ENCODE measurements at places on chromosomes 2 and 18. TPM values are rescaled to one million over a fixed set of nuclear protein-coding genes. Genes with fewer than 3 reads are reported as not detected.

GRCh38 chr2:160372010-160372356 is 121.6 kb downstream of the RBMS1 start:
- no peaks in the 10 kb centered on the region for H3K27me3 ChIP-seq
- H3K27ac ChIP-seq, result no peak overlapping the region
- peaks cover 12% of the 10 kb centered on the region for H3K4me1 ChIP-seq

DNA sequence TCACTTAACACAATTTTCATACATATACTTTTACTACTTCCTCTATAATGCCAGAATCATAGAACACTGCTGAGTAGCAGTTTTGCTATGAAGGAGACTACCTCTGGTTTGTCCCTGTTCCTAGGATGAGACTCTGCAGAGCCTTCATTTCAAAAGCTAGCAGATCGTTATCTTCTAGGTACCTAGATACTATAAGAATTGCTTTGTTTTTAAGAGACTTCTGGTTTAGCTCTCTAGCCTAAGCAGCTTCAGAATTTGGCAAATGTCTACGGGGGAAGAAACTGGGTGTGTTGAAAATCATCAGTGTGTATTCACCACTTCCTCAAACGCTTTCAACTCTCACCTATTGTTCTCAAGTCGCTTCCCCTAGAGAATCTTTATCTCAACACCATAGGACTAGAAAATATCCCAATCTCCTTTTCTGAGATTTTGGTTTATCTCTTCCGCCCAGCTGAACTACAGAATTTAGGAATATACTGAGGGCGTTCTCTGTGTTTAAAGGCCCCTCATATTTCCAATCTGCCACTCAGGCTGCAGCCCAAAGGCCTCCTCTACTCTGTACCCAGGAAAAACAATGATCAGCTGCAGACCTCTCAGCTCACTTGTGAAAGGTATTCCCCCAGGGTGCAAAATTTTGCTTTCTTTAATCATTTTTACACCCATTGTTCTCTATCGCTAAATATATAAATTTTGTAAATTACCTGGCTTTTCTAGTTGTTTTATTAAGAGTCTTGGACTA is 28.7 kb downstream of the SMAD2 start:
- H3K4me1 ChIP-seq, result peaks cover 16% of the 10 kb centered on the region
- H3K4me3 ChIP-seq, result no peak overlapping the region
- no peaks in the 10 kb centered on the region for H3K27me3 ChIP-seq
- peaks cover 10% of the 10 kb centered on the region for H3K36me3 ChIP-seq
- peak; percentile 71 for DNase-seq
- H3K27ac ChIP-seq, result peak overlapping the region; percentile 87

DNA sequence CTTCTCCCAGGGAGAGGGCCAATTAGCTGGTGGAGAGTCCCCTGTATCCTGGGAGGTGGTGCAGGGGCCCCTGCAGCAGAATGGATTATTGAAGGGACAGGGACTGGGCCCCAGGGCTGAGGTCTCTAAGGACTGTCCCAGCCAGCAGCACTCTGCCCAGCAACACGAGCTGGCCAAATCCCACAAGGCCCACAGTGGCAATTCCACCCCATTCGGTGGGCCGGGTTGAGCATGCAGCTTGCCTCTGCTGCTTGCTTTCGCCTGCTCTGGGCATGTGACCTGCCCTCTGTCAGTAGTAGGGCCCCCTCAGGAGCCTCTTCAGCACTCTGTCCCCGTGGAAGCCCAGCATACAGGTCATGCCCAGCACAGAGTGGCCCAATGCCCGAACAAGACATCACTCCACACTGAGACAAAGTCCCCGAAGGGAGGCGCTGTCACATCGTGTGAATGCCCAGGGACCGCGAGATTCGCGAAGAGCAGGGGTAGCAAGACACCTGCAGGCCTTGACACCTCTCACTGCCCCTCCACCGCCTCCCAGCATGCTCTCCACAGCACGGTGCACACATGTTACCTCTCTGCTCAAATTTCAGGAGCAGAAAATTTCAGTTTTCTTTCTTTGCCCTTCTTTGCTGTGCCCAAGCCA is 65.4 kb downstream of the CRACDL start:
- H3K4me1 ChIP-seq, result peaks cover 15% of the 10 kb centered on the region
- no peaks in the 10 kb centered on the region for H3K36me3 ChIP-seq
- H3K4me3 ChIP-seq, result no peak overlapping the region
- DNase-seq, result no peak

- DNase-seq, result no peak
- no peak overlapping the region for H3K4me3 ChIP-seq
- H3K27ac ChIP-seq, result no peak overlapping the region
- peaks cover 5% of the 10 kb centered on the region for H3K4me1 ChIP-seq
Observed at GRCh38 chr2:177397481-177398289, 5.1 kb downstream of the AGPS start.

- no peak for DNase-seq
- H3K27ac ChIP-seq, result peak overlapping the region; percentile 41
- peaks cover 32% of the 10 kb centered on the region for H3K4me1 ChIP-seq
- H3K4me3 ChIP-seq, result no peak overlapping the region
- peaks cover 85% of the 10 kb centered on the region for H3K36me3 ChIP-seq
- H3K27me3 ChIP-seq, result no peaks in the 10 kb centered on the region
Observed at GRCh38 chr18:13626544-13626908, 99.8 kb downstream of the FAM210A start.

- H3K36me3 ChIP-seq, result peaks cover 22% of the 10 kb centered on the region
- H3K27me3 ChIP-seq, result no peaks in the 10 kb centered on the region
- no peak overlapping the region for H3K4me3 ChIP-seq
- no peak overlapping the region for H3K27ac ChIP-seq
Observed at GRCh38 chr2:47815764-47816163, 32.8 kb downstream of the MSH6 start.

- DNase-seq, result no peak
- H3K4me3 ChIP-seq, result peak overlapping the region; percentile 59
- H3K27ac ChIP-seq, result peak overlapping the region; percentile 88
- H3K36me3 ChIP-seq, result peaks cover 15% of the 10 kb centered on the region
- peaks cover 78% of the 10 kb centered on the region for H3K4me1 ChIP-seq
Observed at GRCh38 chr18:13611601-13612195, 114.7 kb downstream of the FAM210A start.

GRCh38 chr2:70607121-70607561 is 53.5 kb upstream of the TGFA start:
- H3K27ac ChIP-seq, result no peak overlapping the region
- H3K36me3 ChIP-seq, result no peaks in the 10 kb centered on the region
- H3K4me3 ChIP-seq, result no peak overlapping the region
- H3K4me1 ChIP-seq, result no peaks in the 10 kb centered on the region

GRCh38 chr2:37317746-37318145 is 6.9 kb downstream of the PRKD3 start:
- H3K4me3 ChIP-seq, result no peak overlapping the region
- H3K27me3 ChIP-seq, result no peaks in the 10 kb centered on the region
- no peak overlapping the region for H3K27ac ChIP-seq
- DNase-seq, result no peak
- H3K36me3 ChIP-seq, result no peaks in the 10 kb centered on the region

GRCh38 chr18:35861367-35862118 is 110.9 kb upstream of the RMP24 start:
- H3K36me3 ChIP-seq, result no peaks in the 10 kb centered on the region
- H3K4me3 ChIP-seq, result no peak overlapping the region
- H3K27ac ChIP-seq, result no peak overlapping the region
- H3K4me1 ChIP-seq, result no peaks in the 10 kb centered on the region
- H3K27me3 ChIP-seq, result no peaks in the 10 kb centered on the region

- H3K36me3 ChIP-seq, result no peaks in the 10 kb centered on the region
- H3K4me1 ChIP-seq, result no peaks in the 10 kb centered on the region
- DNase-seq, result no peak
- H3K27me3 ChIP-seq, result peaks cover 4% of the 10 kb centered on the region
- H3K4me3 ChIP-seq, result no peak overlapping the region
- H3K27ac ChIP-seq, result no peak overlapping the region
Observed at GRCh38 chr2:73373344-73373743, 12.3 kb upstream of the ALMS1 start.

- H3K27me3 ChIP-seq, result no peaks in the 10 kb centered on the region
- H3K4me3 ChIP-seq, result no peak overlapping the region
- H3K27ac ChIP-seq, result no peak overlapping the region
- no peaks in the 10 kb centered on the region for H3K36me3 ChIP-seq
- no peaks in the 10 kb centered on the region for H3K4me1 ChIP-seq
- DNase-seq, result no peak
Observed at GRCh38 chr18:11407940-11408339, 201.5 kb upstream of the SLC35G4 start.

DNA sequence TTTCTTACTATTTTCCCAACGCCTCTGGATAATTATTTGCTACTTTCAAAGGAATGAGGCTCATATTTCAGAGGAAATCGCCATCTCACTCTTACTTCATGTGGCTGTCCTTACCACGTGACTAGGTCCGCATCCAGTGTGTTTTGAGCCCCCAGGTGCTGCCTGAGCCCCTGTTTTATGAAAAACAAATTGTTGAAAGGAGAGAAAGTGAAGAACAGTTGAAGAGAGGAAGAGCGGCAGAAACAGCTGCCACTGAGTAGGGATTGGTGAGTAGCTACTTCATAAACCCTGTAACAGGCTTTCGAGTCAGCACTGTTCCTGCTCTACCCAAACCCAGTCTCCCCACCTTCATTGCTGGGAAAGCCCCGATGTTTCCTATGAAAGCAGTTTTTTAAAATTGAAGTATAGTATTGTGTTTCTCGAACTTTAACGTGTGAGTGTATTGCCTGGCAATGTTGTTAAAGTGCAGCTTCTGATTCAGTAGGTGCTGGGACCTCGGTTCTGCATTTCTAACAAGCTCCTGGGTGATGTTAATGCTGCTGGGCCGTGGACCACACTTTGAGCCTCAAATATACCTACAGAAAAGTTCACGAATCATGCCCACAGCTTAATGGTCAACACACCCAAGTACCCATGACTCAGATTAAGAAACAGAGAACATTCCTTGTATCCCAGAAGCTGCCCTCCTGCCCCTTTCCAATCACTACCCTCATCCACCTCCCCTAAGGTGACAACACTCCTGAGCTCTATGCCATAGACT is 39.7 kb downstream of the TMEM177 start:
- no peaks in the 10 kb centered on the region for H3K27me3 ChIP-seq
- no peak for DNase-seq
- peak overlapping the region; percentile 76 for H3K27ac ChIP-seq
- no peaks in the 10 kb centered on the region for H3K4me1 ChIP-seq

DNA sequence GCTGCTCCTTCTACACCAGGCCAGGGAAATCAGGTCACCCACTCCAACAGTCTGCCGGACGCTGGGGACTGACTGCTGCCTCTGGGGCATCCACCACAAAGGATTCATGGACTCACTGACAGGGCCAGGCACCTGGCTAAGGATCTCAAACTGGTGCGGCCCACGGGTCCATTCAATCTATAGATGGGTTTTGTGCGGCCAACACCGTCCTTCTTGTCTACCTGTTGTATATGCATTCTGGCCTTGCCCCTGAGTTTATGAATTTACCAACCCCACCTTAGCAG is 10.9 kb upstream of the SLC20A1 start:
- H3K27ac ChIP-seq, result no peak overlapping the region
- no peaks in the 10 kb centered on the region for H3K27me3 ChIP-seq
- no peak overlapping the region for H3K4me3 ChIP-seq
- H3K4me1 ChIP-seq, result peaks cover 12% of the 10 kb centered on the region
- H3K36me3 ChIP-seq, result no peaks in the 10 kb centered on the region
- no peak for DNase-seq

- H3K4me1 ChIP-seq, result peaks cover 60% of the 10 kb centered on the region
- H3K27me3 ChIP-seq, result no peaks in the 10 kb centered on the region
- peaks cover 33% of the 10 kb centered on the region for H3K36me3 ChIP-seq
Observed at GRCh38 chr2:239199041-239199768, 201.6 kb downstream of the HDAC4 start.

DNA sequence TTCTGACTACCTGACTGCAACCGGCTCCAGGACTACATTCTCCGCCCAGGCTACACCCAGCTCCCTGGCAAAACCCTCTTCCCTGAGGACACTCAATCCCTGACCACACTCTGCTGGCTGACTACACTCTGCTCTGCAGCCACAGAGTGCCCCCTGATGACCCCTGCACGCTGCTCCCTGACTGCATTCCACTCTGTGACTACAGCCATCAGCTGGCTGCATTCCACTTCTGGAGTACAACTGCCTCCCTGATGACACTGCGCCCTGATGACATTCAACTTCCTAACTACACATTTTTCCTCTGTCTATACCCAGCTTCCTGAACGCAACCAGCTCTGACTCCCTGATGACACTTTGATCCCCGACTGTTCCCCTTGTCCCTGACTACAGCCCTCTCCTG is 71.3 kb upstream of the NRXN1 start:
- H3K4me1 ChIP-seq, result no peaks in the 10 kb centered on the region
- H3K27ac ChIP-seq, result no peak overlapping the region
- no peak for DNase-seq
- no peaks in the 10 kb centered on the region for H3K36me3 ChIP-seq
- H3K27me3 ChIP-seq, result no peaks in the 10 kb centered on the region

GRCh38 chr2:173075056-173075780 is 428 bp upstream of the MAP3K20 start:
- peaks cover 5% of the 10 kb centered on the region for H3K4me1 ChIP-seq
- H3K27me3 ChIP-seq, result no peaks in the 10 kb centered on the region
- peak overlapping the region; percentile 83 for H3K4me3 ChIP-seq
- no peaks in the 10 kb centered on the region for H3K36me3 ChIP-seq
- H3K27ac ChIP-seq, result peak overlapping the region; percentile 14

DNA sequence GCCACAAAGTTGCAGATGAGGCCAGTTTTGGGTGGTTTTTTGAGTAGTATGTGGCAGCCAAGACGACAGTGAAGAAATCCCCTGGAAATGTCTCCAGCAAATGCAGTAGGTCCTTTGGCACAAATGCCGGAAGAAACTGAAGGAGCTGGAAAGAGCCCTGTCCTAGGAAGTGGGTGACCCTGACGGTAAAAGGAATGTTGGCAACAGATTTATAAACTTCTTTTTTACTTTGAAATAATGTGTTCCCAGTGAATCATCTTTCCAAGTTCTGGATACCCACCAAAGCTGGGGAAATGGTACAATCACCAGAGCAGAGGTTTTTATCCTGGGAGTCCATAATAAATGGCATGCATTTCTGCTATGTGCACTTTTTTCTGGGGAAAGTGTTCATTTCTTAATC is 112.9 kb downstream of the CSRNP3 start:
- H3K4me1 ChIP-seq, result no peaks in the 10 kb centered on the region
- DNase-seq, result no peak
- no peak overlapping the region for H3K4me3 ChIP-seq
- no peak overlapping the region for H3K27ac ChIP-seq

The STON1 gene
- total RNA-seq, result 1.8 TPM

The SAG gene
- 0.61 TPM for total RNA-seq

The ERFE gene
- total RNA-seq, result 0.38 TPM

The ACTG2 gene
- 0.61 TPM for total RNA-seq

The LIMS4 gene
- total RNA-seq, result 0.71 TPM

The OR6B3 gene
- not detected for total RNA-seq

The SERPINB10 gene
- total RNA-seq, result 1.7 TPM

The CYS1 gene
- 0.19 TPM for total RNA-seq

The DYSF gene
- 9.2 TPM for total RNA-seq

The HOXD9 gene
- 0.14 TPM for total RNA-seq

The WBP1 gene
- 56.4 TPM for total RNA-seq

All from thymus (tissue), 14 donors.